ENCODE measurements at places on chromosomes 7 and 10.
A peak's percentile ranks its signal among the peaks of the same experiment; 100 is the strongest.

GRCh38 chr7:23211589-23211988, 29.7 kb downstream of the NUP42 start:
- DNase-seq, result no peak

DNA sequence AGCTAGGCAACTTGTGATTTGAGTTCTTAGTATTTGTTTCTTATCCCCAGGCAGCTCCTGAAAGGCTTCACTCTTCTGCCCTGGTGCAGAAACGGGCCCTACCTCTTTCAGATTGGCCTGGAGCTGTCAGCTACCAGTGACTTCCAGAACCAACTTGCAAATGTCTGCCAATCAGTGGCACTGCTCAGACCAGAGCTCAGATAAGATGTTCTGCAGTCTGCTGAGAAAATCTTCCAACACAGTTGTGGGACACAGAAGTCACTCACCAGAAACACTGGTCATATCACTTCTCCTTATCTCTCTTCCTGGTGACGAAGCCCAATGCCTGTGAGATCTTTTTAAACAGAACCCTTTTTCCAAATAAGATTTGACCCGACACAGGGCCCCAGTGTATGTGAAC, 81.9 kb upstream of the DUSP5 start:
- DNase-seq, result no peak

DNA sequence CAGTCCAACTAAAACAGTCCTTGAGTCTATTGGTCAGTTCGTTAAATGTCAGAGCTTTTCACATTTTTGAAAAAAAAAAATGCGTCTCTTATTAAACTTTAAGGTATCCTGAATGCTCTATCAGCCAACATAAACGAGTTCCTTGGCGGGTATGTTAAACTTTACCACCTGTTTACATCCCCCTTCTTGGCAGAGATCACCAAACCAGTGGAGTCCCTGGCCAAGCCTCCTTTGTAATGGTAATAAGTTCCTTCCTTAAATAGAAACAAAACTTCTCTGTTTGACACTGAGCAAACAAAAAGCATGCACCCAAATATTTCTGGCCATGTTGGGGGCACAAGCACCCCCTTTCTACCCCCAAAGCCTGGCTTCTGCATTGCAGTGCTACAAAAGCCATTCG, 3.2 kb downstream of the TRIL start:
- DNase-seq, result no peak

- no peak for DNase-seq
Measured at GRCh38 chr7:104836976-104837375, 177.0 kb upstream of the KMT2E start.

- no peak for DNase-seq
Measured at GRCh38 chr10:118708571-118708970, 46.2 kb downstream of the CACUL1 start.

DNA sequence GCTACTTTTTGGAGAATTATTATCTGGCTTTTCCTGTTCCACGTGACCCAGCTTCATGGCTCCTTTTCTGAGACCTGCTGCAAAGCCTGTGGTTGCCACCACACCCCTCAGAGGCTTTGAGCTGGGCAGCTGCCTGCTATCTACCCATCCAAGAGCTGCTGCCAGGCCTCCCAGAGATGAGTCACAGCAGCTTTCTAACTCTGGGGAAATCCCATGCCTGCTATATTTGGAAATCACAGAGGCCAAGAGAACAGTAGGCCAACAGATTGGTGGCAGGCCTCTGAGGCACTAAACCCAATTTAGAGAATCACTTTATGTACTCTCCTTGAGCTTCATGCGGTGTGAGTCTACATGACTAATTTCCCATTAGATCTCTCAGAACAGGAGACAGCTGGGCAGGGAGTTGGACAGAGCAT, 35.2 kb downstream of the SGCE start:
- DNase-seq, result peak; percentile 83

- DNase-seq, result no peak
Measured at GRCh38 chr7:149845257-149845980, 7.2 kb downstream of the ZNF862 start.

- no peak for DNase-seq
Measured at GRCh38 chr7:23275912-23276311, 23.2 kb upstream of the MALSU1 start.

GRCh38 chr7:151012911-151013347, 11.4 kb downstream of the ATG9B start:
- peak; percentile 35 for DNase-seq

GRCh38 chr10:114703377-114704107, 45.5 kb upstream of the ABLIM1 start:
- DNase-seq, result peak; percentile 13

- DNase-seq, result no peak
Measured at GRCh38 chr7:550881-551614, 31.4 kb upstream of the PDGFA start.

GRCh38 chr7:38232502-38233366, 40.7 kb downstream of the TARP start:
- DNase-seq, result peak; percentile 62

Data from suppressor macrophage treated with lipopolysaccharide for 4 hours (primary cell).